ENCODE measurements at places on chromosomes 5 and 9.

DNA sequence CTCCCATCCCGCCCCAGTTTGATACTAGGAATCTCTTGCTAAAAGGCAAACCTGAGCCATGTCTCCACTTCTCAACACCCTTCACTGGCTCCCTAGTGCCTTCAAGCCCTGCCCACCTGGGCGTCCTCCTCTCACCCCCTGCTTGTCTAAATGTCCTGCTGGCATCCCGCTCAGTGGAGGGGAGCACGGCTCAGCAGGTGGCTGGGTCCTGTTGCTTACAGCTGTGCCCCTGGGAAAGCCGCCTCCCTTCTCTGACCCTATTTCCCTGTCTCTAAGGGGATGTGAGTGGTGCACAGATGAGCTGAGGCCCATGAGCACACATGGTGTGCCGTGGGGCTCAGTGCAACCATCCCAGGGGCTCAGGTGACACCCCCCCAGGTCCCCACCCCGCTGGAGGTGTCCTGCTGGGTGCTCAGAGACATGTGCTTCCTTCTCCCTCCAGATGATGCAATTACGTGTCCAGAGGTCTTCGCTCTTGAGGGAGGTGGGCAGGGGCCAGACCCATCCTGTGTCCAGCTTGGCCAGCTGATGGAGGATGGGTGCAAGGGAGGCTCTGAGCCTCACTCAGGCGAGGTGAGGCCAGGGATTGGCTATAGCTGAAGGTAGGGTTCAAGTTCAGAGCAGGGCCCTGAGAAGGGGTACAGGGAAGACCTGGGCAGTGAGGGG lies 24.1 kb downstream of the FLT4 start:
- no peak for DNase-seq

- no peak for DNase-seq
Observed at GRCh38 chr5:143977891-143978461, 166.0 kb downstream of the HMHB1 start.

DNA sequence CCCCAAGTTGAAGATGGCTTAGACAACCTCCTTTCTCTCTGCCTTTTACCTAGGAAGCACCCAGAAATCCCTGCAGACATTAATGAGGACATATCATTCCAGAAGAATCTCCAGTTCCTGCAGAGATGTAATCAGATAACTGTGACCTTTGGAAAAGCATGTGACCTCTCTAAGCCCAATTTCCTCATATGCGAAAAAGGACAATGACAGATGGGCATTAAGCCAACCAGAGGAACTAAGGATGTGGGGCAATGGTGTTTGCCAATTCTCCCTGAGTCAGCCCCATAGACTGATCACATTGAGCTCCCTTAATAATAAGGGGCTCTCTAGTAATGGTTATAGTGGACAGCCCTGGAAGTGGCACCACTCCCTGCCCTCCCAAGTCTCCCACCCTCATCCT lies 10.1 kb upstream of the FOXI1 start:
- no peak for DNase-seq

GRCh38 chr9:92146610-92147009 lies 31.4 kb upstream of the SPTLC1 start:
- no peak for DNase-seq

- DNase-seq, result no peak
Observed at GRCh38 chr5:63928451-63928850, 33.8 kb downstream of the HTR1A start.

DNA sequence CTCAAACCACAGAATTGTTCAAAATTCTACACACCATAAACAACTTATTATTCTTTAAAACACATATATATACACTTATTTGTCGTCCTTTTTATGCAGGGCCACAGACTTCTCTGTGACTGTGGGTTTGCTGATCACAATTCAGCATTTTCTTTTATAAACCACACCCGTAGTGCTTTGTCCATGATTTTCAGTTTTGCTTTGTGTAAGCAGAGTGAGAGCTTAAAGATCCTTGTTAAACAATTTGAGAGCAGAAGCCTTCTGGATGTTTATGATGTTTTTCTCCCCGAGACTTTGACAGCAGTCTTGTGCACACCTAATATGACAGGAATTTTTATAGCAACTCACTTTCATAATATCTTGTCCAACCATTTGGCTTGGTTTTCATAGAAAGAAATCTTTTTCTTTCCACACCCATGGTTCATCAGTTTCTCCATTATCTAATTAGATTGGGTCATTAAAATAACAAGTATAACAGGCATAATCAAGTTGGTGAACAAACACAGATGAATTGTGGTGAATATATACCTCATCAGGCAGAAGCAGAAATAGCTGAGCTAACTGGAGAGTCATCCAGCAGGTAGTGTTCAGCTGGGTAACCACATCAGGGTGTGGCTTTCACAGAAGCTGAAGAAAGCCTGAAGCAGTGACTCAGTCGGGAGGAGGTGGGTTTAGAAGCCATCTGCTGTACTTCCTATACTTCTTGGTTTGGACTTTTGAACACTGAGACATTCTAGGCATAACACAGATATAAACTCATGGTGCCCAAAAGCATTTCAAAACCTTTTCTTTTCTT lies 232.8 kb downstream of the DOCK8 start:
- DNase-seq, result no peak

GRCh38 chr5:57311921-57312735 lies 138.3 kb downstream of the GPBP1 start:
- DNase-seq, result no peak

GRCh38 chr9:85427772-85428171 lies 314.0 kb downstream of the AGTPBP1 start:
- no peak for DNase-seq

GRCh38 chr5:93622240-93622885 lies 39.3 kb downstream of the NR2F1 start:
- no peak for DNase-seq

GRCh38 chr5:123350742-123351141 lies 72.5 kb downstream of the CEP120 start:
- no peak for DNase-seq

- no peak for DNase-seq
Observed at GRCh38 chr9:19643875-19644274, 145.0 kb downstream of the SLC24A2 start.

GRCh38 chr9:133149130-133150015 lies 14.3 kb downstream of the GBGT1 start:
- peak; percentile 73 for DNase-seq

DNA sequence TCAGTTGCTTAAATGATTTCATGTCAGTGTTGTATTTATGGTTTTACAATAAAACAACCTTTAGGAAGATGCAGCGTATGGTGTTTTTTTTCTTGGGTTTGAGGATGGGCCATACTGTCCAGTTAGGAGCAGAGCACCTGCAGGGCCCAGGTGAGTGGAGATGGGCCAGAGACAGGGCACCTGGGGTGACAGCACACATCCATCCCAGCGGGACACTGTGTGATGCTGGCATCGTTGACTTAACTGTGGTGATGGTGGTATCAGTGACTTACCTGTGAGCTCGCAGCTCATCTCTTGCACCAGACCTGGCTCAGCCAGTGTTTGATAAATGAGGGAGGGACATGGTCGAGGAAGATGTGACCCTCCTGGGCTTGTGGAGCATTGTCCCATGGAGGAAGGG lies 21.6 kb downstream of the AMBP start:
- DNase-seq, result peak; percentile 33

GRCh38 chr9:106420511-106420944 lies 442.4 kb upstream of the ZNF462 start:
- DNase-seq, result no peak

DNA sequence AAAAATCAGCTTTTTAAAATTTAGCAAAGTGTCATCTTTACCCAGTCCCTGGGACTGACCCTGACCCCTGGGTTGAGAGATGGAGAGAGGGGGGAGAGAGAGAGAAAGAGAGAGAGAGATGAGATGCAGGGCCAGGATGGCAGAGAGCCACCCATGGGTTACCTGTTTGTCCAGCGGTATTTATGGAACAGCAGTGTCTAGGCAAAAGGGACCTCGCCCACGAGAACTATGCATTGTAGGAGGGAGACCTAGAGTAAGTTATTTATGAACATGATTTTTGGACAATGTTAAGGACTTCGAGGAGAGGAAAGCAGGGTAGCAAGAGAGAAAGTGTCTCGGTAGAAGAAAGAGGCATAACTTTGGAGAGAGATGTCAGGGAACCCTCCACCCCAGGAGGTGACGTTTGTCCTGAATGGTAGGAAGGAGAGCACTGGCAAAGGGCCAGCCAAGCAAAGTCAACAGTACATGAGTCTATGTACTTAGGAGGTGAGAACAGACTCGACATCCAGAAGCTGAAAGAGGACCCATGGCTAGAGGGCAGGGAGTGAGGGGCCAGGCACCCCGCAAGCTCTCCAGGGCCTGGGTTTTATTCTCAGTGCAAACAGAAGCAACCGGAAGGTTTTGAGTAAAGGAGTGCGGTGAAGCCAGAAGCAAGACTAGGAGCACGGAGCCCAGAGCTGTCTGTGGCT lies 30.5 kb upstream of the MSX2 start:
- no peak for DNase-seq

- DNase-seq, result no peak
Observed at GRCh38 chr5:127997201-127997704, 86.3 kb upstream of the SLC12A2 start.

- no peak for DNase-seq
Observed at GRCh38 chr9:18936094-18936871, 96.7 kb downstream of the SAXO1 start.

- no peak for DNase-seq
Observed at GRCh38 chr9:132350861-132351315, 3.9 kb downstream of the SETX start.

DNA sequence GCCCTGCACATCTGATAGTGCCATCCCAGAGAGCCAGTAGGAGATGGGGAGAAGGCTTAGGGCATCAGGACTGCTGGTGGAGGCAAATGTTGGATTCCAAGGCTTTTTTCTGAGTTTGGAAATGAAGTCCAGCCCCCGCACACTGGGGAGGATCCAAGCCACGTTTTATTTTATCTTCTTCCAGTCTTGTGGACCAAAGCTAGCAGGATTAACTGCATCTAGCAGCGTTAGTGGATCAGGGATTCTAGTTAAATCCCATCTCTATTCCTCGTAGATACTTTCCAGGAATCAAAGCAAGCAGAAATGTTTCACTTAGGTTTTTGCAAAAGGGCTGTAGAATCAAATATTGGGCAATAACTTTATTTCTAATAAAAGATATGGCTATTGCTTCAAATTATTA lies 114.7 kb upstream of the OR13F1 start:
- DNase-seq, result no peak

DNA sequence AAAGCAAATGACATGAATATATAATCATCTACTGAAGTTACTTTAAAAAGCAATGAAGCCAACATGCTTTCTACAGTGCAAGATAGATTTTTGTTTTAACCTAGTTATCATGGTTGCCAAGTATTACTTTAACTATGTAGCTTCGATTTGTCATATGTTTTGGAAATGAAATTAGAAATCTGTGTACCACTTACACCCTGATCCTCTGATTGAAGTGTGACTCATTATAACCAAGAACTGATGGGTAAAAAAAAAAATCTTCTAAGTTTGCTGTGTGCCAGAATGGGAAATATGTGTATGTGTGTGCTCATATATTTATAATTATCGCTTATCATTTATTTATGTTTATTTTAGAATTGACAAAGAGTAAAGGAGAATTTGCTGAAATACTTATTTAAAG lies 9.1 kb upstream of the CDC42SE2 start:
- no peak for DNase-seq

DNA sequence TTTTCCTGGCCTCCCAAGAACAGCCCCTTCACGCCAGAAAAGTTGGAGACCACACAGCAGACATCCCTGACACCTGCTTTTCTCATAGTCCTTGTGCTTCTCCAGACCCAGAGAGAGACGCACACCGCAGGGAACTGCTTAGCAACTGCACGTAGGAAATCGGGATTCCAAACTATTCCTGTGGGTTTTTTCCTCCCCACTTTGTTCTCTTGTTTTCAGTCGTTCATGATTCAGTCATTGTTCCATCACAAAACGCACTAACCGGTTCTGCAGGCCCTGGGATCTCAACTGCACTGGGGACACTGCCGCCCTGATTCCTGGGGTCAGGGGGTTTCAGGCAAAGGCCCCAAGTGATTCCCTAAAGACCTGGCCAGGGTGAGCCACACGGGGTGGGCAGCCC lies 588.0 kb upstream of the KLF4 start:
- DNase-seq, result no peak

GRCh38 chr5:96962540-96962991 lies 26.7 kb downstream of the LNPEP start:
- no peak for DNase-seq

Data from H1 (cell line).